ENCODE measurements at places on chromosomes 7 and 10.
A peak's percentile ranks its signal among the peaks of the same experiment; 100 is the strongest.

DNA sequence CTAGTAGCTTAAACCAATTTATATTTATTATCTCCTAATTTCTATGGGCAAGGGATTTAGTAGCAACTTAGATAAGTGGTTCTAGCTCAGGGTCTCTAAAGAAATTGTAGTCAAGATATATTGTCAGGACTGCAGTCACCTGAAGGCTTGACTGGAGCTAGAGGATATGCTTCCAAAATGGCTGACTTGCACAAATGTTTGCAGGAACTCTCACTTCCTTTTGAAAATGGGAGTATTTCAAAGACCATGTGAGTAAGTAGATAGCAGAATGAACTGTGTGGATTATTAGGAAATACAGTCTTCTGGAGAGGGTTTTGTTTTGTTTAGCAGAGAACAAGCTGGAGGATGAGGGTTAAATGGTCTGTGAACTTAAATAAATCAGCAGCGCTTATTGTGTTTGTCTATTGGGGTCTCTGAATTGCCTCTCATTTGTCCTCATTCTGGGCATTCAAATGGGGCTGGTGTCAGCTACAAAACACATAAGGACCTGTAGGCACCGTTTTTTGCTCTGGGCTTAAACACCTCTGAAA, 524.6 kb downstream of the LRMDA start:
- no peak for DNase-seq
- H3K4me1 ChIP-seq, result no peaks in the 10 kb centered on the region
- no peaks in the 10 kb centered on the region for H3K27me3 ChIP-seq
- H3K36me3 ChIP-seq, result no peaks in the 10 kb centered on the region
- H3K27ac ChIP-seq, result no peak overlapping the region

GRCh38 chr7:134623193-134623592, 23.5 kb upstream of the BPGM start:
- DNase-seq, result no peak
- no peaks in the 10 kb centered on the region for H3K4me1 ChIP-seq
- H3K27me3 ChIP-seq, result no peaks in the 10 kb centered on the region
- no peak overlapping the region for H3K27ac ChIP-seq
- H3K36me3 ChIP-seq, result no peaks in the 10 kb centered on the region
- H3K4me3 ChIP-seq, result no peak overlapping the region

DNA sequence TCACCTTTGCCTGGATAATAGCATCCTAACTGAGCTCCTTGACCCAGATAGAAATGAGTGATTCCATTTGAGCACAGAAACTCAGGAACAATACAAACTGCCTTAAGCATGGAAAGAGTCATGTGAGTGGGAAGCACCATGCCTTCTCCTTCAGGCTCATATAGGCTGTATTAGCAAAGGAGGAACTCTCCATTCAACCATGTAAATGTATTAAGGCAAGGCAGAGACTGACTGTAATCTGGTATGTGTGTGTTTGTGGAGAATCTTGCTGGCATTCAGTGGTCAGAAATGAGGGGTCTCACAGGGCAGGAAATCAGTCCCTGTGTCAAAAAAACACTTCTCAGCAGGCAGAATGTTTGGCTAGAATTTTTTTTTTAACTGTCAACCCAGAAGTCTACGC, 40.2 kb downstream of the COA1 start:
- H3K4me3 ChIP-seq, result no peak overlapping the region
- peak overlapping the region; percentile 8 for H3K27ac ChIP-seq
- H3K4me1 ChIP-seq, result peaks cover 12% of the 10 kb centered on the region
- H3K36me3 ChIP-seq, result peaks cover 2% of the 10 kb centered on the region
- H3K27me3 ChIP-seq, result no peaks in the 10 kb centered on the region

DNA sequence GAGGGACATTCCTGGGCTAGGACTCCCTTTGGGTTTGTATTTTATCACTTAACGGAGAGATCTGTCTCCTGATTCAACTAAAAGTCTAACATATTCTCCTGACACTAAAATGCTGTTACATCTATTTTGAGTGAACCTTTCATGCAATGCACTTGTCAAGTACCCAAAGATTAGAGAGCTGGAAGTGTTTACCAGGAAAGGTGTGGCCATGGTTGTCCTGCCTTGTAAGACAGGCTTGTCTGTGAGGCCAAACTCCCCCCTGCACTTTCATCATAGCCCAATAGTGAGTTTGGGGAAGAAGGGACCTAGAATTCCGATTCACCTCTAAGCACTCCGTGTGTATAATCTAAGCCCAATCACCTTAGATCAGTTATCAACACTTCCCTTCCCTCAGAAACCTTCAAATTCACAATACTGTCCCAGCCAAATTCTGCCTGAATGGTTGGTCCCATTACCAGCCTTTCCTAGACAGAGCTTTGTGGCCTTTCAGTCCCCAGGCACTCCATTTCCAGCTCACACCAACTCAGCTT, 162.6 kb upstream of the NAMPT start:
- H3K27ac ChIP-seq, result no peak overlapping the region
- no peaks in the 10 kb centered on the region for H3K4me1 ChIP-seq
- H3K36me3 ChIP-seq, result no peaks in the 10 kb centered on the region
- no peaks in the 10 kb centered on the region for H3K27me3 ChIP-seq

- DNase-seq, result no peak
- H3K27me3 ChIP-seq, result no peaks in the 10 kb centered on the region
- no peaks in the 10 kb centered on the region for H3K4me1 ChIP-seq
- H3K36me3 ChIP-seq, result no peaks in the 10 kb centered on the region
- H3K4me3 ChIP-seq, result no peak overlapping the region
- no peak overlapping the region for H3K27ac ChIP-seq
These were observed 11.9 kb downstream of the MEOX2 start for GRCh38 chr7:15674586-15674985.

DNA sequence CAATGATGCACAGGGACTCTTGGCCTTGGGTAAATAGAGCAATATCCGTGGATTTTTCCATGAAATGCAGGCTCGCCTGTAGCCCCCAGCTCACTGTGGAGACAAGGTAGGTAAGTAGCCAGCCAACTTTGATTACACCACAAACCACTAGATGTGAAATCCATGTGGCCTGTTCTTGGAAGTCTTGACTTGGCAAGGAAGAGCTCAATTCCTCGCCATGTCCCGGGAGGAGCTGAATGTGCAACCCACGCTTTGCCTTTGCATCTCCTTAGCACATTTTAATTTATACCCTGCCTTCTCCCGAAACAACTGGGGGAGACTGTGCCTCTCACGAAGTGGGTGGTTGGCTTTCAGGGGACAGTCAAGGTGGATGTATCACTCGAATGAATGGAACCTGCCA, 347.7 kb upstream of the MKI67 start:
- H3K4me3 ChIP-seq, result no peak overlapping the region
- H3K27ac ChIP-seq, result no peak overlapping the region
- H3K27me3 ChIP-seq, result no peaks in the 10 kb centered on the region

GRCh38 chr7:135726276-135726788, 1.7 kb downstream of the SLC13A4 start:
- DNase-seq, result no peak
- H3K27me3 ChIP-seq, result no peaks in the 10 kb centered on the region
- no peaks in the 10 kb centered on the region for H3K36me3 ChIP-seq
- H3K4me3 ChIP-seq, result no peak overlapping the region
- H3K27ac ChIP-seq, result no peak overlapping the region

GRCh38 chr7:152185558-152185957, 160.1 kb downstream of the GALNT11 start:
- DNase-seq, result no peak
- H3K4me1 ChIP-seq, result no peaks in the 10 kb centered on the region
- H3K27me3 ChIP-seq, result no peaks in the 10 kb centered on the region
- H3K4me3 ChIP-seq, result no peak overlapping the region
- H3K36me3 ChIP-seq, result peaks cover 94% of the 10 kb centered on the region

GRCh38 chr10:104032144-104032775, 53.4 kb downstream of the COL17A1 start:
- H3K4me3 ChIP-seq, result no peak overlapping the region
- no peaks in the 10 kb centered on the region for H3K27me3 ChIP-seq
- DNase-seq, result no peak
- H3K36me3 ChIP-seq, result peaks cover 20% of the 10 kb centered on the region
- H3K27ac ChIP-seq, result no peak overlapping the region

GRCh38 chr7:31091924-31092434, 39.9 kb downstream of the ADCYAP1R1 start:
- H3K4me1 ChIP-seq, result no peaks in the 10 kb centered on the region
- H3K4me3 ChIP-seq, result no peak overlapping the region
- H3K36me3 ChIP-seq, result no peaks in the 10 kb centered on the region

DNA sequence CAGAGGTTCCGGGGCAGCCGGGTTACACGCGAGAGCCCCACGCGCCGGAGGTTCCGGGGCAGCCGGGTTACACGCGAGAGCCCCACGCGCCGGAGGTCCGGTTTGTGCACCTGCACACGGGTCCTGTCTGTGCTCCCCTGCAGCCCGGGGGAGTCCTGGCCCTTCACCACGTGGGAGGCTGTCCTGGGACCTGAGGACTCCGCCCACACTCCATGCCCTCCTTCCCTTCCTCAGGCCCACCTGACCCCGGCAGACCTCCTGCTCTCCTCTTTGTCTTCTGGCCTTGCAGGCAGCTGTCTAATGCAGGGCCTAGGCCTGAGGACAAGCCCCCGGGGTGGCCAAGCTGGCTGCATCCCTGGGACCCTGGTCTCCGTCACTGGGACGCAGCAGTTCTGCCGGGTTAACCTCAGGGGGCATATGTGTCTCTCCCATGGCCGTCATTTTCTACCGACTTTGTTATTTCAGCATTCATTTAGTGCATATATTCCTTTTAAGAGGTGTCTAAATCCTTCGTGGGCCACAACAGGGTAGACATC, 374.6 kb downstream of the DNAJB6 start:
- H3K36me3 ChIP-seq, result no peaks in the 10 kb centered on the region
- H3K4me3 ChIP-seq, result no peak overlapping the region
- H3K4me1 ChIP-seq, result no peaks in the 10 kb centered on the region
- H3K27ac ChIP-seq, result no peak overlapping the region

- no peak overlapping the region for H3K27ac ChIP-seq
- H3K27me3 ChIP-seq, result no peaks in the 10 kb centered on the region
- DNase-seq, result peak; percentile 36
- H3K36me3 ChIP-seq, result no peaks in the 10 kb centered on the region
- peaks cover 6% of the 10 kb centered on the region for H3K4me1 ChIP-seq
- H3K4me3 ChIP-seq, result no peak overlapping the region
These were observed 27.3 kb downstream of the AHCYL2 start for GRCh38 chr7:129252128-129252527.

- peak overlapping the region; percentile 55 for H3K4me3 ChIP-seq
- H3K27me3 ChIP-seq, result peaks cover 60% of the 10 kb centered on the region
- no peaks in the 10 kb centered on the region for H3K4me1 ChIP-seq
- H3K27ac ChIP-seq, result peak overlapping the region; percentile 67
- H3K36me3 ChIP-seq, result no peaks in the 10 kb centered on the region
- DNase-seq, result no peak
These were observed 8.8 kb downstream of the DDC start for GRCh38 chr7:50556247-50556991.

DNA sequence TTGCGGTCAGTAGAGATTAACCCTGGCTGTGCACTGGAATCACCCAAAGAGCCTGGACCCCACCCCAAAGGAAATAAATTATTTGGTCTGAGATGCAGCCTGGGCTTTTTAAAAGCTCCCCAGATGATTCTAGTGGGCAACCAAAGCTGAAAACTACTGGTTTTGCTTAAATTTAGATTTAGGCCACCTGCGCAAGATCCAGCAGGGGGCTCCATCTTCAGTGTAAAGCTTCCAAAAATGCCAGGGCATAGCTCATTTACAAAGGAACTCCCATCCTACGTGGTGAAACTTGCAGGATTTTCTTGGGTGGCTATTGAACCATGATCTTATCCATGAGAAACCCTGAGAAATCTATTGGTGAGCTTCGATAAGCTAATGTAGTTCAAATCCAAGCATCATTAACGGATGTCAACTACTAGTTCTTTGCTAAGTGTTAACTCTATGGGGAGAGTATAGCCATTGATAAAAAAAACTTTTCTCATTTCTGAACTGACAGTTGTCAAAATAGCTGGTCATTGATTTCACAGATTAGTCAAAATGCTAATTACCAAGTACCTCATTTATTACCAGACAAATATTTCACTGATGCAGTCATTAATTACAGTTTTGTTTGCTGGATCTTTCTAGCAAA, 315.3 kb downstream of the LHFPL3 start:
- H3K36me3 ChIP-seq, result no peaks in the 10 kb centered on the region
- H3K27ac ChIP-seq, result no peak overlapping the region
- no peaks in the 10 kb centered on the region for H3K27me3 ChIP-seq
- H3K4me1 ChIP-seq, result peaks cover 2% of the 10 kb centered on the region

GRCh38 chr7:120941064-120941463, 9.5 kb upstream of the ING3 start:
- no peaks in the 10 kb centered on the region for H3K4me1 ChIP-seq
- H3K36me3 ChIP-seq, result no peaks in the 10 kb centered on the region
- peaks cover 11% of the 10 kb centered on the region for H3K27me3 ChIP-seq
- DNase-seq, result no peak
- no peak overlapping the region for H3K4me3 ChIP-seq

DNA sequence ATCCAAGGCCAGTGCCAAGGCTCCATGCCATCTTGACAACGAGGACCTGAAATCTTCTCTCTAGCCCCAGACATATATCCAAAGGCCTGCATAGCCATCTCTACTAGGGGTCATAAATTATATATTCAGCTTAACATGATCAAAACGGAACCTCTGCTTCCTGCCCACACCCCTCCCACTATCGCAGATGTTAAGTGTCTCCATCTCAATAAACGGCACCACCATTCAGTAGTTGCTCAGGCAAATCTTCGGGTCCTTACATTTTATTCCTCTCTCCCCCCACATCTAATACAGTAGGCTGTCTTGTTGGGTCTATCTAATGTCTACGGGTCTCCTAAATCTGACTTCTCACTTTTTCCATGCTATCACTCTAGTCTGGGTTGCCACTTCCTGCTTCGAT, 201.1 kb upstream of the PLXNA4 start:
- no peak for DNase-seq
- H3K27ac ChIP-seq, result no peak overlapping the region
- no peaks in the 10 kb centered on the region for H3K27me3 ChIP-seq
- H3K4me1 ChIP-seq, result peaks cover 4% of the 10 kb centered on the region
- no peaks in the 10 kb centered on the region for H3K36me3 ChIP-seq

DNA sequence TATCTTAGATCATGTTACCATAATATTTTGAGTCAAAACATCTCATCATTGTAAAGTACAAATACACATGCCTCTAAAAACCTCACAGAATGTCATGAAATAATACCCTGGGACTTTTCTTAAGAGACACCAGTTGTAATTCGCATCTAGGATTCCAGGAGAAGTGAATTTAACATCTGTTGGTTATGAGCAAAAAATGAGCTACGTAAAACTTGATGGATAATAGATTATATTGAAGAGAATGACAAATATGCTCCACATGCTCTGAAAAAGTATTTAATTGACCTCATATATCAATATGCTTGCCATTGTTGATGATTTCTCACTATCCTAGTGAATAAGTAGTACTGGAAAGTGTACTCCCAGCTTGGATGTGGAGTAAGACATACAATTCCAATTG, 227.0 kb downstream of the BBS9 start:
- H3K4me1 ChIP-seq, result no peaks in the 10 kb centered on the region
- no peak overlapping the region for H3K4me3 ChIP-seq
- H3K27ac ChIP-seq, result no peak overlapping the region
- H3K27me3 ChIP-seq, result no peaks in the 10 kb centered on the region

DNA sequence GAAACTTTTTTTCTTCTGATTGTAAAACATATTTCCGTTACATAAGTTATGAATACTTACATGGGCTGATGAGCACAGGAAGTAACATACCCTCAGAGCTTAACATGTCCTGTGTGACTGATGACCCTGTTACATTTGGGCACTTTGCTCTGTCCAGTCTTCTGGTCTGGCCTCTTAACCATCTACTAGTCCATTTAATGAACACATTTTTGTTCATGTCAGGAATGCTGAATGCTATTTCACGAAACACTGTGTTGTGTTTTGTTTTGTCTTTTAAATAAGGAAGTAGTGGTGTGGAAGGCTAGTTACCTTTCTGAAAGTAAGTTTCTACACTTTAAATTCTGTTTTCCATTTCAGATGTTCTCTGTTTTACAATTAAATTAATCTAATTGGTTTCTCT, 77.7 kb downstream of the RBM33 start:
- no peak for DNase-seq
- no peak overlapping the region for H3K27ac ChIP-seq
- no peaks in the 10 kb centered on the region for H3K27me3 ChIP-seq
- H3K36me3 ChIP-seq, result peaks cover 67% of the 10 kb centered on the region
- peaks cover 10% of the 10 kb centered on the region for H3K4me1 ChIP-seq
